ENCODE measurements at places on chromosomes 5 and 9. TPM values are rescaled to one million over a fixed set of nuclear protein-coding genes. Genes with fewer than 3 reads are reported as not detected.

The SOWAHA gene
- 0.48 TPM for total RNA-seq

The EXOSC3 gene
- total RNA-seq = 45.2 TPM

The ARL14EPL gene
- not detected for total RNA-seq

GRCh38 chr9:10434412-10434811 is 178.4 kb downstream of the PTPRD start:
- DNase-seq = no peak

DNA sequence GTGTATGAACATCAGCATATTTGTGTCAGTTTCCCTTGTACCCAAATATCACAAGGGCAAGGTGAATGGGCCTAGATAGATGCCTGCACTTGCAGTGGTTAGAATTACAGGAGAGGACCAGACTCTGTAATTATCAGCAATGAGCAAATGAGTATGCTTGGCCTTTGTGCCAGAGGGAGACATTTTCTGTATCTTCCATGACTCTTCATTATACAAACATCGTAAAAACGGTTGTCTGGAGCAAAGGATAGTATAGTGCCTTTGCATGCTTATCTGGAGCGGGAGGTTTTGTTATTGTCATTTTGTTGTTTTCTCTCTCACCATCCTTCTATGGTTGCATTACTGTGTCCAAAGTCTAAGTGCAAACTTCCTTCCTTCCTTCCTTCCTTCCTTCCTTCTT is 1568.5 kb upstream of the NUDT12 start:
- no peak for DNase-seq

DNA sequence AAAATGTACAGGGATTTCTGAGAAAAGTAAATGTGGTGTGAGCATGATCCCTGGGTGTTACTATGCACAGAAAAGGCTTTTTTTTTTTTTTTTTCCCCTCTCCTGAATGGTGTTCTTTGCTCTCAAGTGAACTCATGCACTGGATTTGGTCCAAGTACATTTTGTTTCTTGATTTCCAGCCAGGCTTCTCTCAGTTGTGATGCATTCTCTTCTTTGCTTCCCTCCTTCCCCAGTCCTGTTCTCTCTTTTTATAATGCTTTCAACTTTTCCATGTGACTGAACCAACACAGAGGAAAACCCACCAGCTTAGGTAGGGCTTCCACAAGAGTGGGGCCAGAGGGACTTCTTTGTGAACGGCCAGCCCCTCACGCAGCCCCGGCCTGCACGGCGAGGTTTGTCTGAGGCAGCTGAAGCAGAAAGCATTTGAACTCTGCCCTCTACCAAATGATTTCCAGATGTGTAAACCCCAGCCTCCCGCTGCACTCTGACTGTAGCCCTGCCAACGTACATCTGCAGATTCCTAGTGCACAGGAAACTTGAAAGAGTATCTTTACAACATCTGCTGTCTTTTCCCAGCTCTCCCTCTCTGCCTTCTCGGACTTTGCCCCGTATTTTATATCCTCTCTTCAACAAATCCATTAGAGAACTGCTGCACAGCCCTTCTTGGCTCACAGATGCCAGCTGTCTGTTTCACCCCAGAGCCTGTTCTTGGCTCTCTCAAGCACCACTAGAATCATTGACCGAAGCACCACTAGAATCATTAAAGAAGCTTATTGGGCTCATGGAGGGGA is 71.8 kb upstream of the CD180 start:
- DNase-seq = peak; percentile 97

DNA sequence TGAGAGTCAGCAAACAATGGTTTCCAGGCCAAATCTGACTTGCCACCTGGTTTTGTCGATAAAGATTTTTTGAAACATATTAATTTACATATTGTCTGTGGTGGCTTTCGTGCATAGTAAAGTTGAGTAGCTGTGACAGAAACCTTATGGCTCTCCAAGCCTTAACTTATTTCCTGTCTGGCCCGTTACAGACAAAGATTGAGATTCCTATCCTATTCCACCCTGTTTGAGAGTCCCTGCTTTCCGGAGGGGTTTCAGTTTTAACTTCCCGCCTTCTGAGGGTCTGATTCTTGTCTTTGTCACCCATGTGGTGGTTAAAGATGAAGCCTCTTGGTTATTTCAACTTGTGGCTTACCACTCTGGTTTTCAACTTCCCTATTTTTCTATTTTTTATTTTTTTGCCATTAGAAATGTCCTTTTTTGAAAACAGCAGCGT is 11.4 kb downstream of the OTULIN start:
- no peak for DNase-seq

GRCh38 chr9:2725898-2726649 is 8.8 kb downstream of the KCNV2 start:
- no peak for DNase-seq
